ENCODE measurements at places on chromosomes 5 and 9. TPM values are rescaled to one million over a fixed set of nuclear protein-coding genes. Genes with fewer than 3 reads are reported as not detected.

- no peak for DNase-seq
Observed at GRCh38 chr9:20437476-20437875, 184.8 kb downstream of the MLLT3 start.

DNA sequence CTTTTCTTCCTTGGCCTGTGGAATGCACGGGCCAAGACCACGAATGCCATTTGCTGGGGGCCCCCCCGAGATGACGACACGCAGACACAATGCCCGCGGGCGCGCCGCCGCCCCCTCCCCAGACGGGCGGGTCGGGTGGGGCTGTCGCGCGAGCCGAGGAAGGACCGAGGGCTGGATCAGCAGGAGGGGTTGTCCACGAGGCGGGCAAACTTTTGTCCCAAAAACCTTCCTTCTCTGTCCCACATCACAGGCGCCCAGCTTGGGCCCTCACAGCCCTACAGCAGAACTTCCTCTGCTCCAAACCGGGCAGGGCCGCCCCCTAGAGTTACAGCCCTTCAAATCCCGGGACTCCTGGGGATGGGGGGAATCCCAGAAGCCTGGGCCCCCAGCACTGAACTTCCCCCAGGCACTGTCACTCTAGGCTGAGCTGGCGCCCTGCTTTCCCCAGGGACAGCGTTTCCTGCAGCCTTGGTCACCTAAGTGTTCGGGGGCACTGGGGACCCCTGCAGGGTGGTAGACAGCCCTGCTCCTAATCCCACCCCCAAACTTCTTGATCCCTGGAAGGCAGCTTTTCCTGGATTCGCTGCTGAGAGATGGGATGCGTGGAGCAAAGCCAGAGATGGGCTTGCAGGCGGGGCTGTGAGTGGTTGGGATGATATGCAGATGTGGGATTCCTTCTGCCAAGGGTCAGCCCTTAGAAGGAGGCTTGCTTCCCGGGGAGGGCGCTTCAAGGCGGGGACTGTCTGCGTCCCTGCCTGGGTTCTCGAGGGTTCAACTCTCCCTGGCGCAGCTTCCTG lies 980 bp downstream of the COL5A1 start:
- DNase-seq: no peak

GRCh38 chr9:93976081-93976480 lies 20.9 kb upstream of the BARX1 start:
- no peak for DNase-seq

- no peak for DNase-seq
Observed at GRCh38 chr5:55231029-55231918, 2.1 kb downstream of the CCNO start.

- DNase-seq: no peak
Observed at GRCh38 chr5:50958852-50959457, 292.5 kb downstream of the PARP8 start.

DNA sequence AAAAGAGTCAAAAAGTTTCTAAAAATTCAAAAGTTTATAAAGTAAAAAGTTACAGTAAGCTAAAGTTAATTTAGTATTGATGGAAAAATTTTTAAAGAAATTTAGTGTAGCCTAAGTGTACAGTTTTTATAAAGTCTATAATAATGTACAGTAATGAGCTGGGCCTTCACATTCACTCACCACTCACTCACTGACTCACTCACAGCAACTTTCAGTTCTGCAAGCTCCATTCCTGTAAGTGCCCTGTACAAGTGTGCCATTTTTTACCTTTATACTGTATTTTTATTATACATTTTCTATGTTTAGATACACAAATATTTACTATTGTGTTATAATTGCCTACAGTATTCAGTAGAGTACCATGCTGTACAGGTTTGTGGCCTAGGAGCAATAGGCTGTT lies 239.5 kb upstream of the MAP3K1 start:
- no peak for DNase-seq

DNA sequence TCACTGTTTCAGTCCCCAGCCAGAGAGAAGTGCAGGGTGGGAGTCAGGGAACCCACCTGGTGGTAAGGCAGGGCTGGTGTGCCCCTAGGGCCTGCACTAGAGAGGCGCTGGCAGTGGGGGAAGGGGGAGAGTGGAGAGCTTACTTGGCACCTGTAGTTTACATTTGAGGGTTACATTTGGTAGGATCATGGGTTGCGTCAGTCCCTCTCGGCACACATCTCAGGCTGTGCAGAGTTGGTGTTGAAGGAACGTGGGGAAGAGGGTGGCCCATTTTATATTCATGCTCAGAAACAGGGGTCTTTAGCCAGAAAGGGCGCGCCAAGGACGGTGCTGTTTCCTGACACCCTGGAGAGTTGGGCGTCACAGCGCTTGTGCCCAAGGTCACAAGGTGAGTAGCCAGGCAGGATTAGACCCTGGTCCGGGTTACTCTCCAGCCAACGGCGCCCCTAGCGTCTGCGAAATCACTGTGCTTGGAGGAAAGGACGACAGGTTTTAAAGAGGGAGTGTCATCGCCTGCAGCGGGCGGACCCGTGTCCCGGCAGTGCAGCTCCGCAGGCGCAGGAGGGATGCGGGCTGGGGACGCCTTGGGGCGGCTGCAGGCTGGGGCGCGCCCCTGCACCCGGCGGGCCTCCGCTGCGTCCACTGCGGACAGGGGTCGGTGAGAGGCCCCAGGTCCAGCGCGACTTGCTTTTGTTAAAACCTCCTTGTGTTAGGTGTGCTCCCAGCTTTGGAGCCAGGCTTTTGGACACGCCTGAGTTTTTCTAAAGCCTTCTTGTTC lies 272.6 kb downstream of the FANCC start:
- DNase-seq: no peak

GRCh38 chr5:30197662-30198061 lies 995.8 kb upstream of the CDH6 start:
- DNase-seq: no peak

- DNase-seq: no peak
Observed at GRCh38 chr9:113511856-113512761, 48.6 kb downstream of the RGS3 start.

- no peak for DNase-seq
Observed at GRCh38 chr9:120242116-120242811, 337.7 kb downstream of the CDK5RAP2 start.

GRCh38 chr9:137169896-137170358 lies at the start of gene LRRC26:
TSS of gene LRRC26 (minus strand) at chr9:137170051. CDS start at chr9:137169943, 108 bp downstream.
- DNase-seq: no peak

DNA sequence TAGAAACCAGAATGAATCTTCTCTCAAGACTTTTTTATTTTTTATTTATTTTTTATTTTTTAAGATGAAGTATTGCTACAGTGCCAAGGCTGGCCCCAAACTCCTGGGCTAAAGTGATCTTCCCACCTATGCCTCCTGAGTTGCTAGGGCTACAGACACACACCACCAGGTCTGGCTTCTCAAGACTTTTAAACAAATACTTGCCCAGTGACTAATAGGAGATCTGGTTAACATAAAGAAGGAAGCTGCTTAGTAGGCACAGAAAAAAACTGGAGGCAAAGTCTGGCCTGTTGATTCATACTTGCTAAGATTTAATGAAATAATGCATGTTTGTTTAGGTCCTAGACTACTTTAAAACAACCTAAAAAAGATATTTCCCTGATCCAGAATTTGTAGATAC lies 43.8 kb downstream of the SLC38A9 start:
- no peak for DNase-seq

- no peak for DNase-seq
Observed at GRCh38 chr5:137054335-137054734, 444.8 kb downstream of the SPOCK1 start.

DNA sequence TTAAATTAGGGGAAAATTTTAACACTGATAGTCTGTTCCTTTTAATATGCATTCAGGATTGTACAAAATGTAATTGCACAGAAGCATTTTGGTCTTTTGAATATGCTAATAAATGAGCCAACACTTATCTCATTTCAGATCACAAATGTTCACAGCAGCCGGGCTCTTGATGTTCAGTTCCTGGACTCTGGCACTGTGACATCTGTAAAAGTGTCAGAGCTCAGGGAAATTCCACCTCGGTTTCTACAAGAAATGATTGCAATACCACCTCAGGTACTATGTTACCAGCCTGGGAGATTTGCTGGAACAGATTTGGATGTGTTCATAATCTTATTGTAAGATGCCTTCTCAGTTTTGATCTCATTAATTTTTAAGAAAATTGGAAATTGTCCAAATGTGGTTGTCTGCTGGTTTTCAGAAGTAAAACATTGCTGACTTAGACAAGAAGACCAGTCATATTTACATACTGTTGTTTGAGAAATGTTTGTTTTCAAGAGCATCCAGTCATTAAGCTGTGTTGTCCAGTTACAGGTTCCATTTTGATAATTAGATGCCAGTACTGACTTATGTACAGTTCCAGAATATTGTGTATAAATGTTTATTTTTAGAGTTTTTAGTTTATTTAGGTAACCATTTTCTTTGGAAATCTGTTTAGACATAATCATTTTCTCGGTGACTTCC lies 23.0 kb upstream of the TMOD1 start:
- DNase-seq: no peak

DNA sequence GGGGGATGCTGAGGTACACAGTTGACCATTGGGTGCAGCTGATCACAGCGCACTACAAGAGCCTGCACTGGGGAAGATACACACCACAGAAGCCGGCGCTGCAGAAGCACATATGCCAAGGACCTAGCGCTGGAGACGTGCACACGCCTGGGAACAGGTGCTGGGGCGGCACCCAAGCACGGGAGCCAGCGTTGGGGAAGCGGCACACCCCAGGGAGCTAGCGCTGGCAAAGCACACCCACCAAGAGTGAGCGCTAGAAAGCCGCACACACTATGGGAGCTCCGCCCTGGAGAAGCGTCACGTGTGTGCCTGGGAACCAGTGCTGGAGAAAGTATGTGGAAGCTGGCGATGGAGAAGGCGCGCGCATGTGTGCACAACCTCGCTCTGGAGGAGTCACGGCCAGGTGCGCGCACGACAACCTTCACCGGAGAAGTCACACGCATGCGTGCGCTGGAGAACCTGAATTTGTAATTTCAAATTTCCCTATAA lies 4.5 kb downstream of the FANCC start:
- DNase-seq: peak; percentile 17

DNA sequence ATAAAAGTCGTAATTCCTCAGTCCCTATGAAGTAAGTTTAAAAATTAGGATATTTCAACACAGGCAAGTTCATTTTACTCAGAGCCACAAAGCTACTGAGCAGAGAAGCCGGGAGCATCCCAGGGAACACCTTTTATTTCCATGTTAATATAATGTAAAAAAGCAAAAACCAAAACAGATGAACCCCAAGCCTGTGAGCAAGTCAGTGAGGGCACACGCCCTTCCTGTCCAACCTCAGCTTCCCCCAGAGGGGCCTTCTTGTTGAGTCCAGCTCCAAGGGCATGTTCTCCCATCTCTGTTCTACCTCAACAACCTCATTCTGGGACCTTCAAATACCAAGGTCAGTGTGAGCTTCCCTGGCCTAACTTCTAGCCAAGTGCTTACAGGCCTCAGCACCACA lies 24.8 kb downstream of the NSUN2 start:
- DNase-seq: no peak

- DNase-seq: no peak
Observed at GRCh38 chr9:111301195-111301594, 28.8 kb downstream of the OR2K2 start.

GRCh38 chr5:171323806-171324632 lies 15.0 kb downstream of the TLX3 start:
- DNase-seq: no peak

GRCh38 chr5:151271336-151271735 lies 18.4 kb downstream of the GM2A start:
- DNase-seq: no peak

DNA sequence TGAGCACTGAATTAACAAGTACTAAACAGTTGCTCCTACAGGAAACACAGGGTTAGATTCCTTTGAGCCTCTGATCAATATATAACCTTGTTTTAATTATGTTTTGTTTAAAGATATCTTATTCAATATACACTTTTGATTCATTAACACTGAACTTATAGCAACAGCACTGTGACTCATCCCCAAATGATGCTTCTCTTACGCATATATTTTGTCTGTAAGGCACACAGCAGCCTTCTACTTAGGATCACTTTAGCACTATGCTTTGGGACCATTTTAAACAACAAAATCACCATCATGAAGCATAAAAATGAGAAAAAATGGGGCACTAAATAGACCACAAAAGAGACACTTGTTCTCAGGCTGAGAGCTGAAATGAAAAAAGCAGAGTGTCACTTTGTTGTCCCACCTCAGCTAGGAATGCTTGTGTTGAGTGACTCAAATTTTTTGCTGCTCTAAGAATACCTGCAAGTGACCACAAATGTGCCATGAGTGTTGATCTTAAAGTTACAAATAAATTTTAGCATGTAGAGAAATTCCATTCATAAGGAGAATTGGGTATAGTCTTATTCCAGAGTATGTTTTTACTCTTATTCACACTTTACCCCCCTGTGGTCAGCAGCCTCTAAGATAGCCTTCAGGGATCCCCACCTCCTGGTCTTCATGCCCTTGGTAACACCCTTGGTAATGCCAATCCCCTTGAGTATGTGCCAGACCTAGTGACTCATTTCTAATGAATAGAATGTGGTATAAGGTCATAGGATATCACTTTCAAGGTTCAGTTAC lies 252.7 kb upstream of the IL12B start:
- DNase-seq: no peak

DNA sequence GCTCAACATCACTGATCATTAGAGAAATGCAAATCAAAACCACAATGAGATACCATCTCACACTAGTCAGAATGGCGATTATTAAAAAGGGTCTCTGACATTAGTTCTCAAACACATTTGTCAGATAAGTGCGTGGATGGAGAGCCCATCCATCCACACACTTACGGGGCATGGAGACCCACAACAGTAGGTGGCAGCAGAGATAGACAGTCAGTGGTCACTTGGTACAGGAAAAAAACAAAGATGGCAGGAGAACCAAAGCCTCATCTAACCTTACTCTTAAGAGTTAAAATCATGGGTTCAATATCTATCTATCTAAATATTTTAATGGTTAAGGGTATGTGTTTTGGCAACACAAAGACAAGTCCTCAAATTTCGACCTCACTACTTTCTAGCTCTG lies 1378.7 kb upstream of the C9orf72 start:
- DNase-seq: no peak

DNA sequence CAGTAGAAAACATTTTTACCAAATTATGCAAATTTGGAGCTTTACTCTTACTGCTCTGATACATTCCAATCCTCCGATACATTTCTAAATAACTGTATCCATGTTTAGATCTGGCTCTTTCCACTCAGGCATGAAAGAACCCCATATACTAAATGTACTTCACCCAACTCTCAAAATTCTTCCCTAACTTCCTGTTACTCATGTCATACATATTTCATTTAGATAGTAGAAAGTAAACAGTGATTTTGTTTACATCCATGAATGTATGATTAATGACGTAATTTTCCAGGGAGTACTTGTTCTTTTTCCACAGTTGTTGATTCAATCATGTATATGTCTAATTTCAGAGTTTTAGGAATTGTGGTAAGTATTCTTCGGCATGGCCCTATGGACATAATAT lies 1426.5 kb upstream of the C9orf72 start:
- DNase-seq: no peak

RABGAP1 gene
- polyA plus RNA-seq: 54.5 TPM

SCAI gene
- polyA plus RNA-seq: 14.4 TPM

UBTD2 gene
- polyA plus RNA-seq: 62.2 TPM

FOXI1 gene
- polyA plus RNA-seq: 7.6 TPM

FOXD1 gene
- polyA plus RNA-seq: 7.9 TPM

CENPH gene
- polyA plus RNA-seq: 24.0 TPM

GOLM1 gene
- polyA plus RNA-seq: 166 TPM

PCDHA1 gene
- 0.07 TPM for polyA plus RNA-seq

F2RL2 gene
- 0.46 TPM for polyA plus RNA-seq

WNT8A gene
- 0.32 TPM for polyA plus RNA-seq

CDKN2A gene
- polyA plus RNA-seq: 0.22 TPM

NAIP gene
- polyA plus RNA-seq: 11.5 TPM

Measured in left renal cortex interstitium (tissue), 4 donors.